ENCODE measurements at places on chromosomes 12 and 14.

- no peak for DNase-seq
Measured at GRCh38 chr12:124087266-124088051, 114.4 kb downstream of the ZNF664 start.

DNA sequence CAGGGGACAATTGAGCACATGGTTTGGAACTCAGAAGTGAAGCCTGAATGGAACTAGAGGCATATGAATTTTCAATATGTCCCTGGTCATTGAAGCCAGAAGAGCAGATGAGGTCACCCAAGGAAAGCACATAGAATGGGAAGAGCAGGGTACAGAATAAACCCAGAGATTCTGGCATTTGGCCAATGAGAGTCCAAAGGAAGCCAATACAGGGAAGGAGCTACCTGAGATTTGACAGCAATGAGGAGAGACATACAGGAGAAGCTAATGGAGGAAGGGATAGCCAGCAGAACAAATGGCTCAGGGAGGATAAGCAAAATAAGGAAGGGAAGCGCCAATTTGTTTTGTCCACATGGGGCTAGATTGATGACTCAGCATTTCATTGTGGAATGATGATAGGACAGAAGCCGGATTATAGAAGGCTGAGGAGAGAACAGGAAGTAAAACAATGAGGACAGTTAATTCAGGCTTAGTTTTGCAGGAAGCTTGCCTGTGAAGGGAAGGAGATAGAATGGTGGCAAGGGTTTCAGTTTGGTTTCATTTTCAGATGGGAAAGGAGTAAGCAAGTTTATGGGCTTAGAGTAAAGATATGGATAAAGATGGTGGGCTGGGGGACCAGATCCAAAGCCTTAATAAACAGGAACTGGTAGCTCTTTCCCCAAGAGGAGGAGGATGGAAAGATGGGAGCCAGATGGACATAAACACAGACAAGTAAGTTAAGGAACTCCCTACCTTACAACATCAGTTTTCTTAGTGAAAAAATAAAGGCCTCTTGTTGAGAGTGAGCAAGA, 3.2 kb upstream of the SPTSSA start:
- DNase-seq: no peak

DNA sequence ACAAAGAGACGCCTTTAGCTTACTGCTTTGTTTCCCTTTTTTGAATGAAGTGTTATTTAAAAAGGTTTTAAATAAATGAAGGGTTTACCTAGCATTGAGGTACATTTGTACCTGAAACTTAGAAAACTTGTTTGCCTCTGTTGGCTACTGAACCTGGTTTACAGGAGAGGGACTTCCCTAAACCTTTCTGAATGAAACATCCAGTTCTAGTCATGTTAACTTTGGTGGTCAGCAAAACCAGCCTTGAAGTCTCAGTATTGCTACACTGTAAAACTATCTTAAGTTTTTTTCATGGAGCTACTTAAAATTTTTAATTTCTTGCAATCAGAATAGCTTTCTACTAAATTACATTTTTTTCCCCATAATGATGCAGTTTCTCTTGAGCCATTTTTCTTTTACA, 38.2 kb downstream of the RASSF8 start:
- DNase-seq: no peak

DNA sequence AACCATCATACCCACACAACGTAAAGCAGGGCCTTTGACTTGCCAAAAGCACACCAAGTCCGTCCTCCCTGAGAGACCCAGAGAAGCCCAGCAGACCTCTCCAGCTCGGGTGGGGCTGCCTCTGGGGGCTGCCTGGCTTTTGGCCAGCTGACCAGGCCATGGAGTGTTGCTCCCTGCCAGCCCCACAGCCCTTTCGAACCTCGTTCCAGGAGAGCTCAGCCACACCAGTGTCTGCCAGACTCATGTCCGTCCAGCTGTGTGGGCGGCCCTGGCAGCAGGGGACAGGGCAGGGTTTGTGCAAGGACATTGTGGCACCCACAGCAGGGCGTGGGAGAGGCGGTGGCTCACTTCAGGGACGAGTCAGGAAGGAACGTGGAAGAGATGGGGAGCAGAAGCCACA, 22.6 kb upstream of the IRF2BPL start:
- no peak for DNase-seq

- no peak for DNase-seq
Measured at GRCh38 chr14:67192366-67192765, 3.1 kb downstream of the GARIN2 start.

- no peak for DNase-seq
Measured at GRCh38 chr12:104534162-104534856, 77.6 kb downstream of the CHST11 start.

DNA sequence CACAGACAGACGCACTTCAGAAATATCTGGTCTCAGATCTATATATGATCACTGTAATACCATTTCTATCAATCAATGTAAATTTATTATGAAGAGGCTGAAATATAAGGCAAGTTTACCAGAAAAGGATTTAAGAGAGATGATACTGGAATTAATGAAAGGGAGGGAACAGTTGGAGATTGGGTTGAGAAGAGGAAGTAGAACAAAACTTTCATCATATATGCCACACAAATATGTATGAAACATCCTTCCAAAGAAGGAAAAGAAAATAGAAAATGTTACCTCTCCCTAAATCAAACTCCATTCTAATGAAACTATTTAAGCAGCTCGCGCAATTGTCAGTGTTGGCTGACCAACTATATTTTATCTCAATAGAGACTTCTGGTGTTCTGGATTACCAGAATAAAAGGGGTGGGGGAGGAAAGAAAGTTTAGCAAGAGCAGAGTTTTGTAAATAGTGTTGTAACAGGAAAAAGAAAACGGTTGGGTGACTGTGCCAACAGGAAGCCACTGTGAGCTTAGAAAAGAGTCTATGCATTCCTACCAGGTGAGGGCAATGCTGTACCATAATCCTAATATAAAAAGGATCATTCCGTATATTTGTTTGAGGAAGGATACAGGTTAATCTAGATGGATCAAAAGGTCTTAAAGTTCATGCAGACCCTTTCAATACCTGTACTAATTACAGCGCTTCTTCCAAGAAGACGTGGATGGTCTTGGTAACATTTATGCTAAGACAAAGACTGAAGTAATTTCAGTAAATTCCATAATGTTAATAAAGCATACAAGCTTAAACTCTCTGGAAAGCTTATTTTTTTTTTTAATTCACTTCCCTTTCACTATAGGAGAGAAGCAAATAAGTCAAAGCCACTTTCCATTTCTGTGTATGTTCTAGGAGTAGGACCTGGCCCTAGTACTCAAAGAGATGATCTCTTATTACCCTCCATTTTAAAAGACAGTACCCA, 14.5 kb upstream of the LLPH start:
- no peak for DNase-seq

DNA sequence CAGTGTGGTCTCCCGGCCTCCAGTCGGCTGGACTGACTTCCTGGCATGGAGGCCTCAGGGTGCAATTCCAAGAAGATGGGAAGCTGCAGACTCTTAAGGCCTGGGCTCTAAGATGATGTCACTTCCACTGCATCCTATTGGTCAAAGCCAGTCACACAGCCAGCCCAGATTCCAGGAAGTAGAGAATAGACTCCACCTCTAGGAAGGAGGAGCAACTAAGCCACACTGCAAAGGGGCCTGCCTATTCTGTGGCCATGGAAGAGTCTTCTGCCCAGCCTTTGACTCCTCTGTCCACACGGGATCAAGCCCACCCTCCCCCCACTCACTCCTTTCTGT, 103.9 kb upstream of the RFLNA start:
- no peak for DNase-seq

DNA sequence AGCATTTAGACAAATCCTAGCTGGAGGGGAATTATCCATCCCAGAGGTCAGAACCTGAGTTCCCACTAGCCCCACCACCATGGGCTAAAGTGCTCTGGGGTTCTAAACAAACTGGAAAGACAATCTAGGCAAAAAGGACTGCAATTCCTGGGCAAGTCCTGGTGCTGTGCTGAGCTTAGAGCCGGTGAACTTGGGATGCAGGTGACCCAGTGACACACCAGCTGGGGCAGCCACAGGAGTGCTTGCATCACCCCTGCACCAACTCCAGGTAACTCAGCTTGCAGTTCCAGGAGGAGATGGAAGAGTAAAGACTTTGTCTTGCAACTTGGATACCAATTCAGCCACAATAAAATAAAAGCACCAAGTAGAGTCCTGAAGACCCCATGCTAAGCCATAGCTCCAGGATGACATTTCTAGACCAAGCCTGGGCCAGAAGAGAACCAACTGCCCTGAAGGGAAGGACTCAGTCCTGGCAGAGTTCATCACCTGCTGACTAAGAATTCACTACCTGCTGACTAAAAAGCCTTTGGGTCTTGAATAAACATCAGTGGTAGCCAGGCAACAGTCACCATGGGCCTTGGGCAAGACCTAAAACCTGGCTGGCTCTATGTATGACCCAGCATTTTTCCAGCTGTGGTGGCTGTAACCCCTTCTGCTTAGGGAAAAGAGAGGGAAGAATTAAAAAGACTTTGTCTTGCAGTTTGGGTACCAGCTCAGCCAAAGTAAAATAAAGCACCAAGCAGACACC, 223.4 kb upstream of the DIO2 start:
- no peak for DNase-seq

GRCh38 chr12:78194448-78194847, 363.8 kb downstream of the NAV3 start:
- DNase-seq: no peak

GRCh38 chr14:31819281-31819680, 257.8 kb upstream of the ARHGAP5 start:
- DNase-seq: no peak

- DNase-seq: no peak
Measured at GRCh38 chr14:89227496-89227836, 189.6 kb downstream of the FOXN3 start.

DNA sequence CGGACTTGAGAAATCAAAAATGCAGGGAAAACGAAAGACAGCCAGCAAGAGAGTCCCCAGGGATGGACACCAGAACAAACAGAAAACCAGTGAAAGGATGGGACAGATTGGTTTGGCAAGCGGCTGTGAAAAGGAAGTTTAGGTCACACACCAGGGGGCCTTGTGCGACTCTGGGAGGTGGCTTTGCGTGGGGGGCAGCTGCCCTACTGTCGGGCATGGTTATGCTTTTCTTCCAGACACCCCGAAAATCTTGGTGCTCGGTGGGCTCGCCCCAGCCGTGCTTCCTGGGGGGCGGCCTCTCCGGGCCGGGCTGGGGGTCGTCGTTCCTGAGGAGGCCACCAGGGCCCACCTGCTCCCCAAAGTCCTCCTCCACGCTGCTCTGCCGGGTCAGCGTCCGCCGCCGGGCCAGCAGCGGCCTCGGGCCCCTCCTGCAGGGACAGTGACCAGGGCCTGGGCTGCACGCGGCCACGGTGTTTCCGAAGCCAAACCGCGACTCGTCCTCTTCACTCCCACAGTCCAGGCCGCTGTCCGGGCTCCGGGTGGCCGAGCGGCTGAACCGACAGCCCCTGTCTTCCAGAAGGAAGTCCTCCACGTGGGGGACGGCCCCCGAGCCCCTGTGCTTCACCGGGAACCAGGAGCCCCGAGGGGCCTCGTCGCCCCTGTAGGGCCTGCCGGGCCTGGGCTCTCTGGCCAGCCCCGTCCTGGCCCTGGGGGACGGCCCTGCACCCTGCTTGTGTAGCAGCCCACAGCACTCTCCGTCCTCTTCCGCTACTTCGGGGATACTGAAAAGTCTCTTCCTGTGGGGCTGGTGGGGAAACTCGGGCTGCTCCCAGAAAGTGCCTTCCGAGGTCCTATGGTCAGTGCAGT, 86.5 kb downstream of the PIWIL1 start:
- DNase-seq: no peak

DNA sequence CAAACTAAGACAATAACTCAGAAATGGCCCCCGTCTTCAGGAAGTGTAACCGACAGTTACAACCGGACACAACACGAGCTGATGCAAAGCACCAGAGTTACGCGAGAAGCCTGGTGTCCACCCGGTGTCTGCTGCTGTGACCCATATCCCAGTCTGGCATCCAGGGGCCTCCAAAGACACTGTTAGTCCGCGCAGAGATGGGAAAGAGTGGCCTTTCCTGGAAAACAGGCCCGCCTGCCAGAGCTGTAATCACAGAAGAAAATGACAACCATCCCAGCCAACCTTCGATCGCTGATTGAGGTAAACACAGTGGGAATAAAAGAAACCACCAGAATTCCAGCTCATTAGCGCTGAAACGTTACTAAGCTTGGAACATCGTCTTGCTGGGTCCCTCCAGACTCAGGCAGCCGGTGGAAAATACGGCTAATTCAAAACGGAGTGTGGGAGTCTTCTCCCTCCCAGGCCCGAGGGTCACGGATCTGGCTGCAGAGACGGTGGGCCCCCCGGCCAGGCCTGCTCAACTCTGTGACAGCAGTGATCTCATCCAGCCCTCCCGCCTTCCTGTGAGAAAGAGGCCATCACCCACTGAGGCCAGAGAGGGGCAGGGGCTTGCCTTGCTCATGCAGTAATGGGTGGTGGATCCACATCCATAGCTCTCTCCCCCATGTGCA, 273.9 kb upstream of the RTL1 start:
- DNase-seq: no peak

GRCh38 chr12:79961411-79961810, 26.5 kb upstream of the PPP1R12A start:
- DNase-seq: no peak

- DNase-seq: no peak
Measured at GRCh38 chr12:92539976-92540781, 162.6 kb upstream of the PLEKHG7 start.

GRCh38 chr12:20800160-20800559, 10.3 kb upstream of the SLCO1B3 start:
- DNase-seq: no peak

DNA sequence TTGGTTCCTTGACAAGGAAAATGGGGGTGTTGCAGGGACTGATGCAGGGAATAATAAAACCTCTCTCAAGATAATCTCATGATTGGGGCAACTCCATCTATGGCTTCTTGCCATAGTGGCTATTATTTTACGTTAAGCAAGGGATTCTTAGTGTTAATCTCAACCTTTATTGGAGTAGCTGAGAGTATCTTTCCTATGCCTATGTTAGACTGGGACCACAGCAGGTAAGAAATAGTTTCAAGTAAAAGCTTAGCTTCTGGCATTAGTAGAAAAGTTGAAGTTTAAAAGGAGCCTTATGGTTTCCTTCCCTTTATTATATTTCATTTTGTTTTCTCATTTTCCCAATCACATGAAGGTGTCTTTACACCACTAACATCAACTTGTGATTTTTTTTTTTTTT, 16.7 kb downstream of the SINHCAF start:
- DNase-seq: no peak

GRCh38 chr12:104136577-104136976, 1.4 kb downstream of the NFYB start:
- DNase-seq: no peak

GRCh38 chr12:47825173-47825639, 5.5 kb upstream of the HDAC7 start:
- DNase-seq: no peak

DNA sequence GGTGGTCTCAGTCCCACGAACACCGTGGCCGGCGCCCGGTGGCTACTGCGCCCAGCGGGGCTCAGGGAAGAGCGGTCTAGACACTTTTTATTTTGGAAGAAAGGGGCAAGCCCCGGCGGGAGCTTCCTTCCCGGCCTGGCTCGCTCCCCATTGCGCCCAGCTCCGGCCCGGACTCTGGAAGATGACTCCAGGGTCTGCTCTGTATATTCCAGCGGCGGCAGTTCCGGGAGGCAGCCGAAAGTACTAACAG, 225.1 kb upstream of the CRY1 start:
- DNase-seq: no peak

GRCh38 chr12:128267131-128267622, at the start of gene TMEM132C:
TMEM132C (plus strand) TSS chr12:128267170; CDS start chr12:128267403, 233 bp downstream.
- no peak for DNase-seq

GRCh38 chr12:72957454-72957853, 685.3 kb downstream of the TRHDE start:
- no peak for DNase-seq

- no peak for DNase-seq
Measured at GRCh38 chr12:30923057-30923456, 3.5 kb upstream of the TSPAN11 start.
